ENCODE measurements at places on chromosomes 7 and 10. TPM values are rescaled to one million over a fixed set of nuclear protein-coding genes. Genes with fewer than 3 reads are reported as not detected.

DNA sequence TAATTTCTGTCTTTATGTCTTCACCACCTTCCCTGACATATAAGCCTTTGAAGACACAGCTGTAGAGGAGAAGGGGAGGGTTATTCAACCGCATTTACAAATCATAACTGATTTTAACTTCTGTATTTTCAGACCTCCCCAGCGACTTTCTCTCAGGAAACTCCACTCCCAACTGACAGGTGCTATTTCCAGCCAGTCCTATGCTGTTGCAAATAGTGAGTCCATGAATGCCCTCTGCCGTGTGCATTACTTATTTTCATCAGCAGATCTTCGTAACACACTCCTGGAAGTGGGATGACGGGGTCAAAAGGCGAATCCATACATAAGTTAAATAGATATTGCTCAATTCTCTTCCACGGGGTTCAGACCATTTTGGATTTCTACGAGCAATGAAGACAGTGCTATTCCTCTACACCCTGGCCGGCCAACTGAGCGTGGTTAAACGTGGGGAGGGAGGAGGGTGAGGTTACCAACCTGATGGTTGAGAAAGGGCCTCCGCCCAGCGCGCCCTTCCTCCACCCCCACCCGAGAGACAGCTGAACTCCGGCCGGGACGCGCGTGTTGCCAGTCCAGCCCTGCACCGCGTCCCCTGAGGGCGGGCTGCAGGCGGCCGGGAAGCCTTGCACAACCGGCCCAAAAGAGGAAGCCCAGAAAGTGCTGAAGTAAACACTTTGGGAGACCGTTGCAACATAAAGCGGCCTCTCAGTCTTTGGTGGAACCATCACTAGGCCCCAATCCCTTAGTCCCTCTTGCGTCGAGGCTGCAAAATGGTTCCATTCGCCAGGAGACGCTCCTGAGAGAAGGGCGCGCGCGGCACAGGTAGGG lies at the start of gene APBB1IP:
Gene APBB1IP (plus strand): TSS at position 705 of the 825 bp plus-strand sequence. CDS start 53,986 bp downstream, outside the sequence.
- DNase-seq, result peak; percentile 35

The ZNF736 gene
- polyA plus RNA-seq, result 24.3 TPM

DNA sequence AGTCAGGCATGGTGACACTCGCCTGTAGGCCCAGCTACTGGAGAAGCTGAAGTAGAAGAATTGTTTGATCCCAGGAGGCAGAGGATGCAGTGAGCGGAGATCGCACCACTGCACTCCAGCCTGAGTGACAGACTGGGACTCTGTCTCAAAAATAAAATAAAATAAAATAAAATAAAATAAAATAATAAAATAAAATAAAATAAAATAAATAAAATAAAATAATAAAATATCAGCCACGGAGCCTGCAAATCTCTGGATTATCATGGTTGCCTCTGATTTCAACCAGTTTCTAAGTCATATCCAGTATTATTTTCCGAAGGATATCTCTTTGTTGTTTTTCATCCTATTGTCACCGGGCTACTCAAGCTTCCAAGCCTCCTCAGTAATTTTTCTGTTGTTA lies 51.7 kb upstream of the FZD8 start:
- DNase-seq, result no peak

DNA sequence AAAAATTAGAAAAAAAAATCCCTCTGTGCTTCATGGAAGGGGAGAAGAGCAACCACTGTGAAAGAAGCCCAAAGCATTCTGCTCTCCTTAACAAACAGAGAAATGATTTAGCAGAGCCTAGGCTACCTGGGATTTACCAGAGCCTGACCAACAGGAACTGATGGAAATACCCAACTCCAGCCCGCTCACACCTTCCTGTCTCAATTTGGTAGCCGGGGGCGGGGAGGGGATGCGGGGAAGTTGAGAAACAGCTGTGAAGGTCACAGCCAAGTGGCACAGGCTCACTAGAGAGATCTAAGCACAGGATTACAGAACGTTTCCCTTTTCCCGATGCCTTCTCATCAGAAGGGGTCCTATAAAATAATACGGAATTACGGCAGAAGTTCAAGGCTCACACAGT lies 17.6 kb downstream of the RSU1 start:
- no peak for DNase-seq

DNA sequence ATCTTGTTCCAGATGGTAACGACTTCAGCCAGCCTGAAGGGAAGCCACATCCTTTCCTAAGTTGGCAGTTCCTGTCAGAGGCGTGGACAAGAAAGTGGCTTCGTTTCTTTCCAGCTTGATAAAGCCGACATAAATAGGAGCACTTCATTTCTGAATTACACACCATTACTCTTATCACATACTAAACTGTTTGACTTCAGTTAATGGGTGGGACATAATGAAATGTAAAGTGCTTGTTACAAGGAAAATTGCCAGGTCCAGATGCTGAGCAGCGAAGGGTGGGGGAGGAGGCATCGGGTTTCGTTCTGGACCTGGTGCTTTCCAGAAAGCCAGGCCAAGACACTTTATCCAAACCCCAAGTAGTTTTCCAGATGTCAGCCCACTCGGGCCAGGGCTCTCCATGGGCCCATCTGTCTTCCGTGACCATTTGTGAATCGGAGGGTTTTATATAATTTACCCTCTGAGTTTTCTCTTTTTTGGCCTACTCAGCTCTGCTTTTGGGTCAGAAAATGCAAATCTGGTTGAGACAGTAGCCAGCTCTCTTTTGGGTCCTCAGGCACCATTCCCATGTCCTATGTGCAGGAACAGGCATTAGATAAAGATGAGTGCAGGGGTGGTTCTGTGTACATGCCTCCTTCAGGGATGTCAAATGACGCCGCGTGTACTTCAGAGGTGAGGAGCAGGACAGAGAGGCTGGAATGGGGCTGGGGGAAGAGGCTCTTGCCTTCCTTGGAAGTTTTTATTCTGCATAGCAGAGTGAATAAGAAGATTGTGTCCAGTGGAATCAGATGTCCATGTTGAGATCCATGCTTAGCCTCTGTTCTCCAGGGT lies 90.2 kb downstream of the TACC2 start:
- DNase-seq, result peak; percentile 62

Data from right lung (tissue), 10 donors.